Thoracic aorta (tissue), 2 donors: ENCODE measurements at places on chromosomes 12 and 14. TPM values are rescaled to one million over a fixed set of nuclear protein-coding genes. Genes with fewer than 3 reads are reported as not detected.

DNA sequence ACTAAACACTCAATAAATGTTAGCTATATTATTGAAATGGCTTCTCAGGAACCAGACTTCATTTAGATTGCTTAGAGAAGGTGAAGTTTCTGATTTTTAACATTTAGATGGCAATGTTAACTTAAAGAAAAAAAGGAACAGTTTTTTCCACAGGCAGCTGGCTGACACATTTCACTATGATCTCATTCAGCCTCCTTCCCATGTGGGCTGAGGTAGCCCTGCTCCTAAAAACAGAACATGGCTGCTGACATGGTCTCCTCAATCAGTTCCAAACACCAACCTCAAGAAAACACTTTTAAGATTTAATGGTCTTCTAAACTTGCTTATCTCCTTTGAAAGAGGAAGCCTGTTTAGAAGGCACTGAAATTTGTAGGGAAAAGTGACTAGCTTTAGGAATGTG lies 23.8 kb downstream of the GNS start:
- no peak for DNase-seq

DNA sequence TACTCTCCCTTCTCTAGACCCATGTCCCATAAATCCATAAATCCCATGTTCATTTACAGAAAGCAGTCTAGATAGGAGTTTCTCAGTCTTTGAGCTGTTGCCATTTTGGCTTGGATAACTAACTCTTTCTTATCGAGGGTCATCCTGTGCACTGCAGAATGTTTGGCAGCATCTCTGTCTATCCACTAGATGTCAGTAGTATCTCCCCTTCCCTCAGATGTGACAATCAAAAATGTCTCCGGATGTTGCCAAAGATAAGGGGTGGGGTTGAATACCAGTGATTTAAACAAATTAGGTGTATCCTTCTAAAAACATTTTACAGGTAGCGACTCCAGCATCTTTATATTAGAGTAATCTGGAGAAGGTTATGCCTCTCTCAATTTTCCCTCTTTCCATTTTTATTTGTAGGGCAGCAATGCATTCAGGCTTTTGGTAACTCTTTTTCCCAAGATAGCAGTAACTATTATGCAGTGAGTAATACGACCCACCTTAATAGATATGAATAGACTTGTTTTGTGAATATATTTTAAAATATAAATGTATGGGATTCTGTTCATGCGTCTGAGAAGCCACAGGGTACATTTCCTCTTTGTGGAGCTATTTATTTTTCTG lies 100.7 kb downstream of the LRRK2 start:
- DNase-seq, result no peak

- no peak for DNase-seq
These were observed 457.3 kb downstream of the FLRT2 start for GRCh38 chr14:85987292-85987691.

DNA sequence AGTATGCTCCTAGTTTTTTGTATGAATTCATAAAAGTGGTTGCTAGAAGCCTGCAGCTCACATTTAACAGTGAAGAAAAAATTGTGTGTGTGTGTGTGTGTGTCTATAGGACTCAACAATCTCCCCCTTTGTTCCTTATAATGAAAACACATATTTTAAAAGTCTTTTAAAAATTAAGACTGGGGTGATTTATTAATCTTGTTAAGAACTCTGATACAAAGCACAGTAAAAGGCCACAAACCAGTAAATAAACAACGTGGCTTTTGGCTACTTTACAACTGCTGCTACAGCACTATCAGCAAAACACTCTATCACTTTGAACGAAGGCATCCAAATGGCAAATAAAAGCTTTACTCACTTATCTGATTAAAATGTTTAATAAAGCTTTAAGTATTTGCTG lies 594 bp upstream of the VCPKMT start:
- no peak for DNase-seq

DNA sequence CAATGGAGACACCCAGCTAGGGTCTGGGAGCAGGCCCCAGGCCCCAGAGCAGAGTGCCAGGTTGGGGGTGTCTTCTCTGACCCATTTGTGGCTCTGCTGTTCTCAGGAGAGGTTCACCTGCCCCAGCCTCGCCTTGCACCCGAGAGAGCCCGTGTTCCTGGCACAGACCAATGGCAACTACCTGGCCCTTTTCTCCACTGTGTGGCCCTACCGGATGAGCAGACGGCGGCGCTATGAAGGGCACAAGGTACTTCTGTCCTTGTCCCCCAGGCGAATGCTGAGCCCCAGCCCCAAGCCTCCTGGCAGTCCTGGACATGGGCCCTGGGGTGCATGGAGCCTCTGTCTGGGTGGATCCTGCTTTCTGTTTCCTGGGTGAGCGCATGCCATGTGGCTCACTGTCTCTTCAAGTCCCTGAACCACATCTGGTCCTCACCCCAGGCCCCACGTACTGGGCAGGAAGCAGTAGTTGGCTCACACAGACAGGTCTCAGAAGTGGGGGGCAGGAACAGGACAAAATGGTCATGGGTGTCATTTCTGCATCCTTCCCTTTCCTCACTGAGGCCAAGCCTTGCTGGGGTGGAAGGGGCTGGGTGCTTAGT lies 58.2 kb downstream of the BEGAIN start:
- DNase-seq, result no peak

DNA sequence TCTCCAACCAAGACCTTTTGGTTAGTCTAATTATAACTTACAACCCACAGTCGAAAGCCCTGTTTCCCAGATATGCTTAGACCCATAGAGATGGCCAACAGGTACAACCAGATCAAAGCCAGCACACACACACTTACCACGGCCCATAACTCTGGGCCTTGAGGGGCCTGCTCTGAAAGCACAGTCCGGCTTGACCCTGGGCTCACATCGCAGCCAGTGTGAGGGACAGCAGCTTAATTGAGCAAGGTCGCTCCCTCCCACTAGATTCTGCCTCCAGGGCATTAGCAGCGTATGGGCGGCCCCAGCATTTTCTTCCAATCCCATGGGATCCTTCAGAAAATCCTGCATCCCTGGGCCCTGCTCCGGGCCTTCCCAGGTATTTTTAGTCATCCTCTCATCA lies 157.4 kb upstream of the FKBP4 start:
- DNase-seq, result no peak

The SSPN gene
- total RNA-seq, result 36.7 TPM

The FOXN4 gene
- not detected for total RNA-seq

The GPRC5D gene
- total RNA-seq, result not detected

The GYS2 gene
- total RNA-seq, result not detected

The INSM2 gene
- not detected for total RNA-seq
